ENCODE measurements at places on chromosomes 2 and 18.

DNA sequence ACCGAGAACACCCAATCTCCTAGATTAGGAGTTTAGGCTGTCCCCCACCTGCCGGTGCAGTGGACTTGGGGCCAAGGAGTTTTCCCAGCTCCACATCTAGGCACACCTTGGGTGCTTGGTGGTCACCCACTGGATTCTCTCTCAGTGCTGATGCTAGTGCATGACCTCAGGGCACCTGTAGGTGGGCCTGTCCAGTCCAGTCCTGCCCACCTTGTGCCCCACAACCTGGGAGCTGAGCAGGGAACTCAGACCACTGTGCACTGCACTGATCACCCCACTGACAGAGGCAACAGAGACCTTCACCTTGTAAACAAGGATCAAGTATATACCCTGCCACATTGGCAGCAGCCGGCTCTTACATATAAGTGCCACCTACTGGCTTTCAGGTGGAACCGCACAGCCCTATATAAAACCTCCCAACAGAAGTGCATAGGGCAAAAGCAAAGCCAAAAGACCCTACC is 12.7 kb upstream of the CDH19 start:
- no peak overlapping the region for H3K27ac ChIP-seq
- H3K4me3 ChIP-seq = no peak overlapping the region
- no peaks in the 10 kb centered on the region for H3K4me1 ChIP-seq
- DNase-seq = no peak
- no peaks in the 10 kb centered on the region for H3K27me3 ChIP-seq

GRCh38 chr2:10413991-10414451 is 34.1 kb downstream of the ODC1 start:
- DNase-seq = no peak
- no peak overlapping the region for H3K4me3 ChIP-seq
- no peak overlapping the region for H3K27ac ChIP-seq
- peaks cover 4% of the 10 kb centered on the region for H3K4me1 ChIP-seq

- no peaks in the 10 kb centered on the region for H3K4me1 ChIP-seq
- DNase-seq = no peak
- no peaks in the 10 kb centered on the region for H3K27me3 ChIP-seq
- H3K36me3 ChIP-seq = no peaks in the 10 kb centered on the region
Measured at GRCh38 chr2:37866171-37866934, 58.7 kb upstream of the RMDN2 start.

GRCh38 chr18:58578321-58578720 is 50.6 kb downstream of the ALPK2 start:
- no peak for DNase-seq
- no peaks in the 10 kb centered on the region for H3K27me3 ChIP-seq
- no peaks in the 10 kb centered on the region for H3K36me3 ChIP-seq

- no peaks in the 10 kb centered on the region for H3K36me3 ChIP-seq
- peaks cover 16% of the 10 kb centered on the region for H3K27me3 ChIP-seq
- H3K4me1 ChIP-seq = peaks cover 14% of the 10 kb centered on the region
- DNase-seq = no peak
- H3K4me3 ChIP-seq = no peak overlapping the region
Measured at GRCh38 chr2:68320118-68320641, 431 bp upstream of the CNRIP1 start.

- H3K4me3 ChIP-seq = no peak overlapping the region
- no peaks in the 10 kb centered on the region for H3K36me3 ChIP-seq
- no peak for DNase-seq
- H3K27ac ChIP-seq = no peak overlapping the region
- no peaks in the 10 kb centered on the region for H3K27me3 ChIP-seq
- no peaks in the 10 kb centered on the region for H3K4me1 ChIP-seq
Measured at GRCh38 chr2:236088368-236089057, 79.7 kb downstream of the GBX2 start.

GRCh38 chr18:38695559-38696280 is 1130.1 kb upstream of the CELF4 start:
- no peak overlapping the region for H3K27ac ChIP-seq
- H3K27me3 ChIP-seq = no peaks in the 10 kb centered on the region
- H3K4me1 ChIP-seq = no peaks in the 10 kb centered on the region
- no peak overlapping the region for H3K4me3 ChIP-seq

GRCh38 chr2:224416656-224417360 is 14.9 kb upstream of the FAM124B start:
- no peak overlapping the region for H3K27ac ChIP-seq
- no peaks in the 10 kb centered on the region for H3K4me1 ChIP-seq
- H3K27me3 ChIP-seq = no peaks in the 10 kb centered on the region
- no peaks in the 10 kb centered on the region for H3K36me3 ChIP-seq

DNA sequence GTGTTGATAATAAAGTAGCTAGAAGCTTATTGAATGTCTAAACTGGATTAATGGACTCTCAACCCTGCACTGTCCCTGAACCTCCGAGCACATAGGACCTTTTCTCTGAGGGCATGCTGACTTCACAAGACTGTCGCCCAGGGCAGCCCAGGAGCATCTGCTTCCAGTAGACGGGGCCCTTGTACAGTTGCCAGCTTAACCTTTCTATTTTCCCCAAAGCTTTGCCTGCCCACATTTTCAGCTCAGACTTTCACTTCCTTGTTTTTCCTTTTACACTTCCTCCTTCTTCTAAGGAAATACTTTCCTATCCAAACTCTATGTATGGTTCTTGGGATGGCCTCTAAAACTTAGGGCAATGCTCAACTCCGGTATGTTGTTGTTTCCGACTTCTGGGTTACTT is 1.3 kb downstream of the VWA3B start:
- H3K36me3 ChIP-seq = no peaks in the 10 kb centered on the region
- H3K27ac ChIP-seq = no peak overlapping the region
- peaks cover 14% of the 10 kb centered on the region for H3K4me1 ChIP-seq
- H3K27me3 ChIP-seq = peaks cover 13% of the 10 kb centered on the region
- no peak for DNase-seq
- no peak overlapping the region for H3K4me3 ChIP-seq

DNA sequence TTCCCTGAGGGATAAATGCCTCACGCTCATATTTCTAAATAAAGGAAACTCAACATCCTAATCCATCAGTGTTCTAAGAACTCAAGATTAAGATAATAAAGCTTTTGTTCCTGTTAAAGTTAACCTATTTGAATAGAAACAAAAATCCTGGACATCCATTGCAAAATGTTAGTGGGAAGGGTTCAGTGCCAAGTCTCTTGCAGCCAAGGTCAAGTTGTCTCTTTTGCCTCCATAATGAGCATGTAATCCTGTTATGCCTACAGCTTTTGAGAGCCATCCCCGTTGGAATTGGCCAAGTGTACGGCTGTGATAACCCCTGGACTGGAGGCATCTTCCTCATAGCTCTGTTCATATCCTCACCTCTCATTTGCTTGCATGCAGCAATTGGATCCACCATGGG is 51.3 kb upstream of the SLC14A1 start:
- no peak overlapping the region for H3K27ac ChIP-seq
- DNase-seq = no peak
- peaks cover 35% of the 10 kb centered on the region for H3K4me1 ChIP-seq

GRCh38 chr18:11808001-11808855 is 43.0 kb upstream of the CHMP1B start:
- H3K4me1 ChIP-seq = no peaks in the 10 kb centered on the region
- no peak overlapping the region for H3K27ac ChIP-seq
- H3K4me3 ChIP-seq = no peak overlapping the region
- DNase-seq = no peak

DNA sequence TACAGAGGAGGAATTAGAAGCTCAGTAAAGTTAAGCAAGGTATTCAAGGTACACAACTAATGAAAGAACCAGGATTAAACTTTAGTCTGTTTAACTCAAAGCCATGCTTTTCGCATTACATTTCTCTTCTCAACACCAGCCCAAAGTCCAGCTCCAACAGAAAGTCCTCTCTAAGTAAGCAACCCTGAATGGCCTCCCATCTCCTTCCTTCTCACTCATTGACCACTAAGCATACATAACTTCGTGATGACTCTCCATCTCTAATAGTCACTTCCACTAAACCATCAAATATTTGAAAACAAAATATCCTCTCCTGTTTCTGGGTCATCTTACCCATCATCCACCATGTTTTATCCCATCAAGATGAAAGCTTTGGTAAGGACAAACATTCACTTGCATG is 219.8 kb downstream of the RAD51AP2 start:
- no peaks in the 10 kb centered on the region for H3K36me3 ChIP-seq
- H3K27me3 ChIP-seq = no peaks in the 10 kb centered on the region
- no peak overlapping the region for H3K27ac ChIP-seq
- no peak overlapping the region for H3K4me3 ChIP-seq
- DNase-seq = no peak
- no peaks in the 10 kb centered on the region for H3K4me1 ChIP-seq

DNA sequence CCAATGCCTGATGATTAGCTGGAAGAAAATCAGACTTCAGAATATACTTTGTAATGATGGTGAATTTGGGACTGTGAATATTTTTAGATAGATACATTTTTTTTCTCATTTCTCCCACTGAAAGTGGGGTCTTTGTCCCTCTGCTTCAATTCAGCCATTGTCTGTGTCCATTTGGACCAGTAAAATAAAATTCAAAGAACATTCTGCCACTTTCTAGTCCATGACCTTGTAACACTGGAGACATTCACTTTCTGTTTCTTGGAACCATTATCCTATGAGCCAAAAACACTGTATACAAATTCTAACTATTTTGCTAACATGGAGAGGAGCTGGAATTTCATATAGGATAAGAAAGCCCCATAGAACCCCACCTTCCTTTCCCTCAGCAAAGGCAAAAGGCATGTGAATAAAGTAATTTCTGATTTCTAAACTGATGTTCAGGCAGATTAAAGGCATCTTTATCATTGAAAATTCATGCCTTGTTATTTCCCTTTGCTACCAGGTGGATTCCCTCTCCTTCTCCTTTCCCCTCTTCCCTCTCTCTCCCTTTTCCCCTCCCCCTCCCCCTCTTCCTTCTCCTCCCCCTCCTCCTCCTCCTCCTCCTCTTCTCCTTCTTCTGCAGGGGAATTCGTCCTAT is 2010.4 kb upstream of the LRRTM1 start:
- H3K4me1 ChIP-seq = no peaks in the 10 kb centered on the region
- DNase-seq = no peak
- H3K27me3 ChIP-seq = no peaks in the 10 kb centered on the region
- H3K36me3 ChIP-seq = no peaks in the 10 kb centered on the region
- no peak overlapping the region for H3K4me3 ChIP-seq

- DNase-seq = no peak
- no peaks in the 10 kb centered on the region for H3K36me3 ChIP-seq
- H3K4me3 ChIP-seq = no peak overlapping the region
- peaks cover 5% of the 10 kb centered on the region for H3K27me3 ChIP-seq
- peaks cover 3% of the 10 kb centered on the region for H3K4me1 ChIP-seq
- no peak overlapping the region for H3K27ac ChIP-seq
Measured at GRCh38 chr2:206213514-206213845, 53.8 kb downstream of the EEF1B2 start.

DNA sequence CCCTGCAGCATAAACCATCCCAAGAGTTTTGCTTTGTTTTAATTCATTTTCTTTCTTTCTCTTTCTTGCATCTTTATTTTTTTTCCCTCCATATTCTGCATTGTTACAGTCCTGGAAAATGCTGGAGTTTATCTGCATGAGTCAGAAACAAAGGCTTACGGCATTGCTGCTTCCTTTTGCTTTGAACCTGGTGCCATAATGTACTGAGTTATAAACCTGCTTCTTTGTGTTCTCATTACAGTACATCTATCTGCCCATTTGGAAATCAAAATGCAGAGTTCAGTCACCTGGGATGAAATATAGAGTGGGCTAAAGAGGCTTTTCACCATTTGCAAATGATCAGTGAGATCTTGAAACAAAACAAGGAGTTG is 1009.2 kb upstream of the FANCL start:
- no peaks in the 10 kb centered on the region for H3K36me3 ChIP-seq

DNA sequence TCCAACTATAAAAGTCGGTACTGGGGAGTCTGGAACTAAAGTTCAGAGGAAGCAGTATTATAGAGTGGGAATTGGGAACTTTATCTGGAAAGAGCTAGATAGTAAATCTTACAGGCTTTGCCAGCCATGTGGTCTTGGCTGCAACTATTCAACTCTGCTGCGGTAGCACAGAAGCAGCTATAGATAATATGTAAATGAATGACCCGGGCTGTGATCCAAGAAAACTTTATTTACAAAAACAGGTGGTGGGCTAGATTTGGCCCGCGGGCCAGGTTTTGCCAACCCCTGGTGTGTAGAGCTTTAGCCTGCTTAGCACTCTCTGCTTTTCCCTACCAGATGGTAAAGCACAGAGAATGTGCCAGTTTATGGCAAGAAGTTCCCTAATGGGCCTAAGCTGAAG is 70.8 kb downstream of the TNP1 start:
- H3K4me1 ChIP-seq = no peaks in the 10 kb centered on the region
- H3K36me3 ChIP-seq = no peaks in the 10 kb centered on the region
- no peak overlapping the region for H3K27ac ChIP-seq
- DNase-seq = no peak
- H3K27me3 ChIP-seq = no peaks in the 10 kb centered on the region

DNA sequence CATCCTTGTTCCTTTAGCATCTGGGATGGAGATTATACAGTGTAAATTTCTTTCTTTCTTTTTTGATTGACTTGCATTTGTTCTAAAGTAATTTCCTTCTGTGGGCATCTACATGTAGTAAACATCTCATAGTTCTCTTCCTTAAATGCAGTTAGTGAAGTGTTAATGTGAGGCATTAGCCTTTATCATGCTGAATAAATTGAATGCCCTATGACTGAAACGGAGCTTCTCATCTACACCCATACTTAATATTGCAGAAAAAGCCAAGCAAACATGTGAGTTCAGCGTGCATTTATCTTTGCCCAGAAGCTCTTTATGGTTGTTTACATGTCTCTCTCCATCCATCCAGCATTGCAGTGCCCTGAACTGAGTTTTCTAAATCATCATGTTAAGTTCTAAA is 58.3 kb downstream of the LYPD1 start:
- no peak overlapping the region for H3K4me3 ChIP-seq
- no peak for DNase-seq
- no peaks in the 10 kb centered on the region for H3K4me1 ChIP-seq
- no peaks in the 10 kb centered on the region for H3K27me3 ChIP-seq
- no peaks in the 10 kb centered on the region for H3K36me3 ChIP-seq
- H3K27ac ChIP-seq = no peak overlapping the region

DNA sequence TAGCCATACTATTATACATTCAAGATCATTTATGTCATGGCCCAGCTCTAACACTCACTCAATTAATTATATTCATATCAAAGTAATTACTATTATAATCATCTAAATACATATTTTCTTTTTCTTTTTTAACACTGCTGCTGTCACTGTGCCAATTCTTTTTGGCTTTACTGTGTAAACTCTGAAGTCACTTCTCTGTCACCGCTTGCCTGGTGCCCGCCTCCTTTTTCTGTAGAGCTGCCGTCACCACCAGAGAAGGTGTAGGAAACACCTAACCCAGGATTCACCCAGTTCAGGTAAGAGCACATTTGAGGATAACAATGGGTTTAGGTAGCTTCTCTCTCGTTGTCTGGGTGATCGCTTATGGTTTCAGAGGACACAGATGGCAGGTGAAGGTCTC is 93.3 kb downstream of the AOX1 start:
- no peak overlapping the region for H3K4me3 ChIP-seq
- H3K27me3 ChIP-seq = no peaks in the 10 kb centered on the region
- H3K4me1 ChIP-seq = no peaks in the 10 kb centered on the region
- no peak for DNase-seq
- H3K36me3 ChIP-seq = no peaks in the 10 kb centered on the region

DNA sequence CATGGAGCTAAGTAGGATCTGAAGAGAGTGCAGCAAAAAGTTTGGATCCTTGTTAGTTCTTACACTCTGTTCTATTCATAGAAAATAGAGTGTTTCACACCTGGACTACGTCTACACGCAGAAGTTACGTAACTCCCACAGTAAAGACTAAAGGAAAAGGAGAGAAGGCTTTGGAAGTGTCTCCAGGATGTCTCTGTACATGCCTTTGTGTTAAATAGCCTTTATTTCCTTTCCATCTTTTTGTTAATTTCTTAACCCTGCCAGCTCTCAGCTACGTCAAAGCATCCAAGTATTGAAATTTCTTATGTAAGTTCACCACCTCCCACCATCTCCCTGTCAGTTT is 8.4 kb downstream of the DTNB start:
- no peaks in the 10 kb centered on the region for H3K4me1 ChIP-seq
- H3K36me3 ChIP-seq = no peaks in the 10 kb centered on the region
- DNase-seq = no peak
- no peak overlapping the region for H3K4me3 ChIP-seq
- no peak overlapping the region for H3K27ac ChIP-seq
- H3K27me3 ChIP-seq = no peaks in the 10 kb centered on the region

All from CD4-positive, alpha-beta memory T cell (primary cell).